ENCODE measurements at places on chromosomes 6 and 20.
A peak's percentile ranks its signal among the peaks of the same experiment; 100 is the strongest.

GRCh38 chr6:155328074-155328538 lies 13.8 kb upstream of the TFB1M start:
- DNase-seq: no peak

- DNase-seq: no peak
Observed at GRCh38 chr6:78771586-78771985, 95.8 kb upstream of the IRAK1BP1 start.

DNA sequence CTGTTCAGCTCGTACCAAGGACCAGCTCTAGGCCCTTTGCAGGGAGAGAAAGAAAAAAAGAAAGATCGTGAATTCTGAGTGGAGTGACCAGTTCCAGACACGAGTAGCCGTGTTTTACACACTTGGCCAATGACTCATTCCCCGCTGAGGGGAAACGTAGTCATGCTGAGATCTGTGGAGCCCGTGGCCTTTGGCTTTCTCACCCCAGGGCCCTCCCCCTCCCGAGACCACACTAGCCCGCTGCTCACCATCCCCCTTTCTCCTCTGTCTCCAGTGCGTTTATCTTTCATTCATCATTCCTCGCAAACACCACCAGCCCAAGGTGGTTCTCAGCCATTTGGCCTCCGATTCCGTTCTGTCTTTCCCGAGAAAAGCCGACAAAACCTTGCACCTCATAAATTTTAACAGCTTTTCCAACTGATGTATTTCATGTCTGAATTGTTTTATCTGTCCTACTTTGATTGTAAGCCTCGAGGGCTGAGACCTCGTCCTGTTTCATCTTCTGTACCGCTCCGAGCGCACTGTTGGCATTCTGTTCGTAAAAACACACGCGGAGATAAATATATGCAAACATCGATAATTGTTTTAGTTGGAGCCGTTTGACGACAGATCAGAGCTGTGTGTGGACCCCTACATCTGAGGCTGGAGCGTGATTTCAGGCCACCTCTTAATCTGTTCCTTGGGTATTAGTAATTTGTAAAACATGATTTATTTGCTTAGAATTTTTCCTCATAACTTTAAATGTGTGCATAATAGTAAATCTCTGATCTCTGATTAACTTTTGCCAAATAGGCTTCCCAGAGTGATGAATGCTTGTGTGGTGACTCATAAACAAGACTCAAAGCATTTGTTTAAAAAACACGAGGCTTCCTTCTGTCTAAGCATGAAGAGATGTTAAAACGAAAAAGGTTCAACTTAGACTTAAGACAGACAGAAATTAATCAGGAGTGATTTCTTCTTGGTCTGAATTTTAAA lies 336.6 kb downstream of the CDH4 start:
- DNase-seq: no peak

- no peak for DNase-seq
Observed at GRCh38 chr20:6705106-6705766, 62.2 kb upstream of the BMP2 start.

DNA sequence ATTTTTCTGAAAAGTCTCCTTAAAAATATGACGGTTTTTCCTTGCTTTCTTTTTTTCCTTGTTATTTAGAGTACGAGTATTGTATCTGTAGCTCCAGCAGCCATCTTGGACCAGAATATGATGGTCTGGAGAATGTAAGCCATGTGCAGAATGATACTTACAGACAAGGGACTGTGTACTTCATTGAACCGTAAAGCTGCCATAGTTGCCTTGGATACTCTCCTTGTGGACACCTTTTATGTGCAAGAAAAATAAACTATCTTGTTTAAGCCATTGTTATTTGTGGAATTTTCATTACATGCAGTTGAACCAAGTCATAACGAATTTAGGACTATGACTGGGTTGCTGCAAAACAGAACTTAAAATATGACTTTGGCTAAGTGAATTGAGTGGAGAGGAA lies 485.8 kb upstream of the CITED2 start:
- DNase-seq: no peak

DNA sequence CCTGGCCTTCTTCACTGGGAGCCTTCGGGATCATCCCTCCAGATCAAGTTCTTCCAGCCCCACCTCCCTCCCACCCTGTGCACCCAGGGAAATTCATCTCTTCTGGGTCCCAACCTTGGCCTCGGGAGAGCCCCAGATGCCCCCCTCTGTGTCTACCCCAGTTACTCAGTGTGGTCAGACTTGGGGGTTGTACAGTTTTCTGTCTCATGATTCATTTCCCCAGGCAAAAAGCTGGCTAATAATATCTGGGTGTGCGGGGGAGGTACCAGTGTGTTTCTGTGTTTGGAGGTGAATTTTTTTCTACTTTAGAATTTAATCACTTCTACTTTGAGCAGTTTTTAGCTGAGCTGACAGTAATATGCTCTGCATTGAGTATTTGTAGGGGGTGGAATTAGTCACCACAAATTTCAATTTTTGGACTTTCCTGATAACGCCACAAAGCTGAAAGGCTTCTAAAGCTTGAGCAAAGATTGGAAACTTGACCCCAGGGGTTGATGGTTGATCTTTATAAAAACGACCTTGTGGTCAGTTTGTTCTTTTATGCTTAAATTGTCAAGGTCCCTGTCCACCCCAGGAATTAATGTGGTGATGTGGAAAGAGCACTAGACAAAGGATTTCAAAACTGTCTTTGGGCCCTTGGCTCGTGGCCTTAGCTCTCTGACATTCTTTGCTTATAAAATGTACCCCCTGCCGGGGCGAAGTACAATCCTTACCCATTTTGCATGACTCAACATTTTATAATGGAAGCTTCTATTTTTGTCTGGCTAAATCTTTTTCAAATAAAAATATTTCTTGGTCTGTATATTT lies 284.7 kb upstream of the TAB2 start:
- no peak for DNase-seq

- DNase-seq: no peak
Observed at GRCh38 chr20:52624281-52624680, 347.9 kb upstream of the TSHZ2 start.

GRCh38 chr6:99873084-99873483 lies 120.9 kb downstream of the MCHR2 start:
- no peak for DNase-seq

- no peak for DNase-seq
Observed at GRCh38 chr6:75147512-75147911, 58.3 kb downstream of the COL12A1 start.

DNA sequence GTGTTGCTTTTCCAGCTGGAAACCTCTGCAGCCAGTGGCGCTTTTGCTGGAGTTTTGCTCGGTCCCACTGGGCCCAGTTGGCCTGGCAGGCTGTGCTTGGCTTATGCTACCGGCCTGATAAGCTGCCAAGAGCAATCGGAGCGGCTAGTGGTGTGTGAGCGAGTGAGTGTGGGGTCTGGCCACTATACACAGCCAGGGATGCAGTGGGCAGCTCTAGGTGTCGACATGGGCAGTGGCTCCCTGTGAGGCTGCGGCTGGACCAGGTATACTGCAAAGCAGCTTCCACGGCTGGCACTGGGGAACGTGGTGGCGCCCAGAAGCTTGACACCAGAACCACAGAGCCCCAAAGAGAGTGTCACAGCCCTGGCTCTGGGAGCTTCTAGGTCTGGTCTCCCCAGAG lies 996.5 kb downstream of the GRIK2 start:
- DNase-seq: no peak

- DNase-seq: peak; percentile 87
Observed at GRCh38 chr20:34824452-34824805, 1.0 kb downstream of the NCOA6 start.

GRCh38 chr6:43376551-43376981 lies 7.1 kb upstream of the ZNF318 start:
- no peak for DNase-seq

DNA sequence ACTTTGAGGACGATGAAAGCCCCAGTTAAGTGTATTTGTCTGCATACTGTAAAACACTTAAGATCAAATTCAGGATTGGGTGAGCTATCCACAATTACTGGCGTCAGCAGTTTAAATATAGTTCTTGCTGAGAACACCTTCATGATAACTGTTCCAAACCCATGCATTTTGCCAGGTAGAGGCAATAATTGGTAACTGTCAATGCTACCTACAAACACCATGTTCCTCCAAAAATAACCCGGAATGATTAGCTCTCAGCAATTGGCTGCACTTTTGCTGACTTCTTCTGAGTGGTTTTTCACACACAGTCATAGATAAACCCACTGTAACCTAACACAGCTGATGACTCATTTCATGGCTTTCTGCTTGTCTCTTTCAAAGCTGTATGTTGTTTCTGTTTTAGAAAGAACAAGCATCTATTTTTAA lies 1358.6 kb upstream of the GJE1 start:
- DNase-seq: no peak

- DNase-seq: peak; percentile 87
Observed at GRCh38 chr20:62603021-62603906, 39.0 kb upstream of the SLCO4A1 start.

DNA sequence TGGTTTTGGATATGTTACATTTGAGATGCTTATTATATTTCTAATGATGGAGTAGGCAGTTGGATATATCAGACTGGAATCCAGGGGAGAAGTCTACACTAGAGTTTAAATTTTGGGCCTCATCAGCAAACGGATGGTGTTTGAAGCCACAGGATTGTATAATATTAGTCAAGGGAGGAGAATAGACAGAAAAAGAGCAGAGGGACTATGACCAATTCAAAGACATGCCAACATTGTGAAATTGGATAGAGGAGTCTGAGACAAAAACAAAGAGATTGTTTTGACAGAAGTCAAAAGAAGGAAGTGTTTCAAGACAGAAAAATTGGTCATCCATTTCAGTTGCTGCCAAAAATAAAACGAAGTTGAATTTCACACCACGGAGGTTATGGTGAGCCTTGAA lies 66.5 kb downstream of the NOX3 start:
- no peak for DNase-seq

GRCh38 chr6:46734867-46735719 lies at the start of gene PLA2G7:
Gene PLA2G7 (minus strand): TSS chr6:46735375. CDS start chr6:46722891, 12,484 bp downstream.
- DNase-seq: peak; percentile 26

DNA sequence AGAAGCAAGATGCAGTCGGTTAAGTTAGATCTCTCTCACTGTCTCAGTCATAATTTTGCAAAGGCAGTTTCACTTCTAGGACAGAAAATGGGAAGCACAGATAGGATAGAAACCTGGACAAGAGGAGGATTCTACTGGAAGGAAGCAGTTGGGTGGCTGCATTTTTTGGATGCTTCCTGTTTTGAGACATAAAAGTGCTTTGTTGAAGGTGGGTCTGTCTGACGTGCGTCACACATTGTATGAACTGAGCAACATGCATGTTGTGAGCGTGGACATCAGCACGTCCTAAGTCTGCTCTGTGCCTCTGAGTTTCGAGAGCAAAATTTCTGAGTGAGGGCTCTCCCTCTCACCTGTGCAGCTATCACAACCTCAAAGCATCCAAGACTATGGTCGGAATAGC lies 68.7 kb upstream of the SNX9 start:
- no peak for DNase-seq

DNA sequence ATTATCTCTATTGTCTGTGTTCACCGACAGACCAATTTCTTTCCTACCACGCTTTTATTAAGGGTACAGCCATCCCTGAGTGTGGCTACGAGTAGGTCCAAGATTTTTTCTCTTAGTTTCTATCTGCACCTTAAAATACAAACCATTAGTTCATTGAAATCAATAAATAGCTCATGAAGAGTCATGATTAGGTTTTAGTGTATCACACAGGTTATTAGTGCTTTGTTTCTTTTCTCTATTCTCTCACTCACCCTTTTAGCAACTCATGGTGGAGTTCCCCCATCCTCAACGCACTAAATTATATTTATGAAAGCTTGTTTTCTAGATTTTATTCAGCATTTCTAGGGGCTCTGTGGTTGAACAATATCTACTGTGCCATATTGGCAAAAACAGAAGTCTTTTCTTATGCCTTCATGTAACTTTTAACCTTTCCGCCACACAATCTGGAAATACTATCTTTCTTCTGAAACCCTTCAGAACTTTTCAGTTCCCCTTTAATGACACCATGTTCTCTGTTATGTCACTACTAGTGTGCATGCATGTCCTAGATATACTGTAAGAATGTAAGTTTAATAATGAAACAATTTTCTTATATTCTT lies 128.2 kb upstream of the LAMA2 start:
- DNase-seq: no peak

DNA sequence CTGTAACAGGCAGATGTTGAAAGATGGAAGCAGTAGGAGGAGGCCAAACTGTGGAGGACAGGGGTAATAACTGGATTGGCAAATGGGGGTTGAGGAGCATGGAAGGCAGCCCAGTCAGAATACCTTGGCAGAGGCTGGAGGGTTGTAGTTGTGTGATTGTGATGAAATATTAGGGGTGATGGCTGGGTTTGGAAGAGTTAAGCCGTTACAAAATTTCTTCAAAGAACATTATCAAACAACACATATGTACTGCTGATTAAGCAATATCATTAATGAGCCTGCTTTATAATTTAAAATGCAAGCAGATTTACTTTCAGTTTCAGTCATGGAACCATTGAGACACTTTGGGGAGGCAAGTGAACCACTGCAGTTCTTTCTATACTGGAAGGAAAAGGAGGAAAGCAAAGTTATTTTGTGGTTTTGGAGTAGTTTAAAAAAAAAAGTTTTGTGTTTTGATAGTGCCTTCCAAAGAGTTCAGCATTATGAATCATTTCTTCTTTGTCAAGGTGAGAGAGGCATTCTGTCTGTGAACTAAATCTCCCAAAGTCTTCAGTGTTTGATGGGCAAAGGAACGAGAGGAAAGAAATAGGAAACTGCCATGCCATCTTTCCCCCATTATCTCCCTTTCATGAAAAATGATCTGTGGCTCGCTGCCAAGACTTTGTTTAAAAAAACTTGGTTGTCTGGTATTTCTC lies 20.7 kb downstream of the FOXO3 start:
- no peak for DNase-seq

DNA sequence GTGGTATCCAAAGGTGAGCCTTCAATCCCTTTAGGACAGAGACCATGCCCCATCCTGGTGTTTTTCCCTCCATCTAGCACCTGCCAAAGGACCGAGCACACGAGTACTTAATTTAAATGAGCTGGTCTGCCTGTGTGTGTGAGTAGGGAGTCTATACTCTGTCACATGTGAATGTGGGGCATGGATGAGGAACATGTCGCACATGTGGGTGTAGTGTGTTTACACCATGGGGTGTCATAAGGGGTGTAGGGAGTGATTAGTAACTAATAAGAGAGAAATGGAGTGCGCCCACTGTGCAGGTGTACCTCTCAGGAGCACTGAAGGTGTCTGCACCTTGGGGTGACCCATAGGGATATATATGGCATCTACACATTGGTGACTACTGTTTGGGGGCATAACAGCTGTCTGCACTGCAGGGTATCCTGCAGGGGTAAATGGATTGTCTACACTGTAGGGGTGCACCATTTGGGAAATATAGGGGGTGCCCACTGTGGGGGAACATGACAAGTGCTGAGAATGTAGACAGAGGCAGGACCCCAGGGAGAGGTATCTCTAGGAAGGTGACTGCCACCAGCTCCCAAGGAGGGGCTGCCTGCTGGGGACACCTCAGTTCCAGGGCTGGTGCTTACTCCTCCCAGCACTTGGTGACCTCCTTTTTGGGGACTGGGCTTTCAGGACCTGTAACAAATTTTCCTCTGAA lies 53.5 kb downstream of the EBF4 start:
- no peak for DNase-seq

- DNase-seq: no peak
Observed at GRCh38 chr6:124867121-124867520, 95.1 kb upstream of the RNF217 start.

GRCh38 chr6:967701-968100 lies 274.8 kb upstream of the EXOC2 start:
- no peak for DNase-seq

- no peak for DNase-seq
Observed at GRCh38 chr6:53258774-53259155, 90.0 kb downstream of the ELOVL5 start.
